Activated CD4-positive, CD25-positive, alpha-beta regulatory T cell treated with anti-CD3 and anti-CD28 coated beads, Interleukin-2, amount 50 U/mL, for 24 hours (primary cell): ENCODE measurements at places on chromosomes 2 and 18.

DNA sequence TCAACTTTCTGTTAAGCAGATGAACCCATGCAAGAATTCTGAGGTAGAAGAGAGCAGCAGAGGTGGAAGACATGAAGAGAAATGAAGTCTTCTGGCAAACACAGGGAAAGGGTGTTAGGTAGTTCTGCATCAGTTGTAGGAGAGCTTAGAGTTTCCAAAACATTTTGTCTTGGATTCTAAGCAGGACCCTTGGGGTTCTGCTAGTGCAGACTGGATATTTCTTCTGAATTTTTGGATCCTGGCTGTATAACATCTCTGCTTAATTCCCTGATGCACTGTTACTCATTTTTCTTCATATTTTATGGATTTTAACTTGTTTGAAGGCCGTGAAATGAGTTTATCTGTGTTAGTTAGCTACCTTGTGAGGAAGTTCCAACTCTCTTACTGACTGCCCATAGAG is 208.7 kb upstream of the SLC35G4 start:
- no peak for ATAC-seq

DNA sequence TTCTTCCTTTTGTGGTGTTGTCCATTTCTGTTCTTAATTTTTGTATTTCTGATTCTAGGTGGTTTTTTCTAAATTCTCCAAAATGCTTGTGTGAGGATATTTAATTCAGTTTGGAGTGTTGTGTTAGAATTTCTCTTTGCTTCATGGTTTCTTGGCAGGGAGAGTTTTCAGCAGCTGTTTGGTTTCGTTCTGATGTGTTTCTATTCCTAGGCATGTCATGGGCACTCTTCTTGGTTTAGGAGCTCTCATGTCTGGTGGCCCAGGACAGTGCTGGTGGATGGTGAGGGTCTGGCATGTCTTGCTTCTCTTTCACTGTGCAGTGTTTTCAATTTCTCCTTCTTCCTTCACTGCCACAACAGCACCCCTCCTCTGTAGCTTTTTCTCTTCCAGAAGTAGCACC is 52.9 kb downstream of the OSBPL6 start:
- no peak for ATAC-seq

- no peak for ATAC-seq
These were observed 50.5 kb downstream of the CCDC85A start for GRCh38 chr2:56234241-56234640.

DNA sequence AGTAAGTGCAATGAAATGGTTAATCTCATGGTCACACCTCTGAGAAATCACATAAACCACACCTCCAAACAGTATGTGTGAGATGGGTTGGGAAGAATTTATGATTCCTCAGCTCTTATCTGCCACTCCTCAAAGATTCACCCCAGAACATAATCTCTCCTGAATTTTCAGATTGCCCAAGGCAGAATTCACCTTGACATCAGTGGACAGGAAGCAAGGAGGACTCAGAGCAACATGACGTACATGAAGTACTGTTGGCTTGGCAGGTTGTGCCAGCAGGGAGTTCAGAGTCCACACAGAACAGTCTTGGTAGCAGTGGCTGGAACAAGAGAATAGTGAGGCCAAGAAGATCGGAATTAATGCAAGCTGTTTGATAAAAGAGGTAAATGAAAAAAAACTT is 31.7 kb upstream of the CYBRD1 start:
- no peak for ATAC-seq

DNA sequence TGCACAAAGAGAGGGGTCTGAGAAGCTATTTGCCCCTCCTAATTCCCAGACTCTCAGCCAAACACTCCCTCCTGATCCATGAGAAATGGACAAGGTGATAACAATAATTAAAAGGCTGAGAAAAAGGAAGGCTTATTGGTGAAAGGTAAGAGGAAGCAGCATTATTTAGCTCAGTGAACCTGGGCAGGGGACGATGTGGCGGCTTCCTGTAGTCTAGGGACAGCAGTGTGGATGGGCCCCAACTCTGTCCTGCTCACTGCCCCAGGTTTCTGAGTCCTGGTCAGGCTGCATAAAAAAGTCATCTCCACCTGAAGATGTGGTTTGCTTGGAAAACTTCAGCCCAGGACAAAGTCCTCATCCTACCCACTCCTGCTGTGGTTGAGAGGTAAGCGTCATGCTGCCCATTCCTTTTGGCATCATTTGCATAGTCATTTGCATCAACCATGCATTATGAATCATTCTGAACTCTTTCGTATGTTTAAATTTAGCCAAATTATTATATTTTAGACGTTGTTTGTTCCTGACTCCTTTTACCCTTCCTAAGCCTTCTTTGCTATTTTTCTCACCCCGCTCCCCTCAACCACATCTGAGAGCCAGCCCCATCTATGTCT is 126.8 kb downstream of the CLIP4 start:
- no peak for ATAC-seq

GRCh38 chr2:165253178-165253577 is 14.0 kb downstream of the SCN2A start:
- no peak for ATAC-seq

DNA sequence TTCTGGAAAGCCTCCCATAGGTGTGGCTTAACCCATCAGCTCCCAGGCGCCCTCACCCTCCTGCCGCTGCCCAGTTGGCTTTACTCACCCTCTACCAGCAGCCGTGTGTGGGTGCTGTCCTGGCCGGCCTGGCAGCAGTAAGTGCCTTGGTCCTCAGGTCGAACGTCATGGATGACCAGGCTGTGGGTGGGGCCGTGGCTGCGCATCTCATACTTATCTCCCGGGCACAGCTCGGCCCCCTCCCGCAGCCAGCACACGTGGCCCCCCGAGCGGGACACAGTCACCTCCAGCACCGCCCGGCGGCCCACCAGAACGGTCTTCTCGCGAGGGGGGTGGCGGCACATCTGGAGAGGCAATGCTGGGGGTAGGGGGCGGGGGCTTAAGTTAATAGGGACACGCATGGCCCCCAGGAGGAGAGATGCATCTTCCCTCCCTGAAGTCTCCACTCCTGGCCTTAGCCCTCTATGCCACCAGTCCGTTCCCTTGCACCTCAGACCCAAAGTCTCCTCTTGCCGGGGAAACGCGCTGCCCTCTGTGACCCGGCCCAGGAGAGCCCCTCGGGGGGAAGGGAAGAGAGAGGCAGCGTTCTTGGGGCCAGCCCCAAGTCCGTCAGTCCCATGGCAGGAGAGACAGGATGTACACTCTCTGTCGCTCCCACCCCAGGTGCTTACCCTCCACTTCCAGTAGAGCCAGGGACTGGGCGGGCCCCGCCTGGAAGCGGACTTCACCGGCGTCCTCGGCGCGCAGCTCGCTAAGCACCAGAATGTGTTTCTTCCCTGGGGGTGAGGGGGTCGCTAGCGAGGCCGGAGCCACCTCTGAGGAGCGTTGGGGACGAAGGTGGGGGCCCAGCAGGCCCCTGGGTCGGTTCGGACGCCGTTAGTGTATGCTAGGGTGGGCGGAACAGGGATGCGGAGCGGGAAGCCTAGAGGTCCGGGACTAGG is 7.9 kb downstream of the TMEM198 start:
- no peak for ATAC-seq

- peak; percentile 67 for ATAC-seq
These were observed 215.4 kb upstream of the HNRNPA3 start for GRCh38 chr2:176997074-176997791.

- ATAC-seq: no peak
These were observed 208.9 kb upstream of the HDAC4 start for GRCh38 chr2:239609607-239610310.

GRCh38 chr18:26764586-26764985 is 100.9 kb downstream of the AQP4 start:
- ATAC-seq: no peak

GRCh38 chr2:125424266-125424785 is 1231.6 kb upstream of the GYPC start:
- no peak for ATAC-seq

DNA sequence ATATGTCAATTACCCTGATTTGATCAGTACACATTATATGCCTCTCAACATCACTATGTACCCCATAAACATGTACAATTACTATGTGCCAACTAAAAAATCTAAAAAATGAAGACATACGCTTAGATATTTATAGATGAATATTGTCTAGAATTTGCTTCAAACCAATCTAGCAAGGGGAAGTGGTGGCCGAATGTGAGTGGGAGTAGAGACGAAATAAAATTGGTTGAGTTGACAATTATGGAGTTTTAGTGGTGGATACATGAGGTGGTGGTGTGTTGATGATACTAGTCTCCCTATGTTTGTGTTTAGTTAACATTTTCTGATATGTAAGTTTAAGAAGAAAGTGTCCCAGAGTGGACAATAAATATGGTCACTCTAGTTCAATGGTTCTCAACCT is 49.0 kb downstream of the SDC1 start:
- no peak for ATAC-seq

- ATAC-seq: peak; percentile 36
These were observed 144.7 kb downstream of the TRIB2 start for GRCh38 chr2:12861344-12861930.

DNA sequence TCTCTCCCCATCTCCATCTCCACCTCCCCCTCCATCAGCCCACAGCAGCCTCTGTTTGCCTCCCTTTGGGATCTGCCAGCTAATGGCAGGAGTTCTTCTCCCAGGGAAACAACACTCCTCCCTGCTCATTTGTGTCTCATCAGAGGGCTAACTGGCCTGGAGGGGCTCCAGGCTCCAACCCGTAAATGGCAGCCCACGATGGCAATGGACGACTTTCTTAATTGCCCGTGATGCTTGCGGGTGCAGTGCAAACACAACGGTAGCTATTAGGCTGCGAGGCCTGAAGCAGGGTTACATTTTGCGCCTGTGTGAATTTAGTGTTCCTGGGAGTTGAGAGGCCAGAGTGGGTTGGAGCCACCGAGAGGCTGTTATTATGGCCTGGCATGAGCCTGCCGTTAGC is 285.1 kb downstream of the TNS1 start:
- no peak for ATAC-seq

- no peak for ATAC-seq
These were observed 231.7 kb downstream of the MTX2 start for GRCh38 chr2:176500901-176501300.

- ATAC-seq: no peak
These were observed 362.4 kb upstream of the MEX3C start for GRCh38 chr18:51559902-51560287.

- ATAC-seq: peak; percentile 82
These were observed 14.5 kb downstream of the IAH1 start for GRCh38 chr2:9488583-9489547.
